Lung microvascular endothelial cell (primary cell): ENCODE measurements at places on chromosomes 16 and 17. TPM values are rescaled to one million over a fixed set of nuclear protein-coding genes. Genes with fewer than 3 reads are reported as not detected.

CPHXL2 gene
- not detected in 2 replicates for total RNA-seq

SPAG5 gene
- total RNA-seq: 6.2 and 12.4 TPM in 2 replicates

GRB7 gene
- under 0.01 and 0.22 TPM in 2 replicates for total RNA-seq

ERN2 gene
- total RNA-seq: not detected in 2 replicates

SLC16A13 gene
- total RNA-seq: 1.3 and 2.4 TPM in 2 replicates

KRT34 gene
- not detected in 2 replicates for total RNA-seq

LLGL1 gene
- 13.9 and 14.6 TPM in 2 replicates for total RNA-seq

TMEM100 gene
- total RNA-seq: 1.7 and 25.4 TPM in 2 replicates

ATAD5 gene
- total RNA-seq: 0.79 and 1.7 TPM in 2 replicates

PHOSPHO1 gene
- not detected in 2 replicates for total RNA-seq

AURKB gene
- total RNA-seq: 4.4 and 16.6 TPM in 2 replicates

ANKRD40CL gene
- not detected in 2 replicates for total RNA-seq

HYDIN gene
- not detected in 2 replicates for total RNA-seq

SDR42E2 gene
- total RNA-seq: 0.20 and 0.22 TPM in 2 replicates

ZSWIM7 gene
- 14.2 and 15.3 TPM in 2 replicates for total RNA-seq

DUSP14 gene
- total RNA-seq: 17.9 and 18.8 TPM in 2 replicates
